ENCODE measurements at places on chromosomes 4 and X.

DNA sequence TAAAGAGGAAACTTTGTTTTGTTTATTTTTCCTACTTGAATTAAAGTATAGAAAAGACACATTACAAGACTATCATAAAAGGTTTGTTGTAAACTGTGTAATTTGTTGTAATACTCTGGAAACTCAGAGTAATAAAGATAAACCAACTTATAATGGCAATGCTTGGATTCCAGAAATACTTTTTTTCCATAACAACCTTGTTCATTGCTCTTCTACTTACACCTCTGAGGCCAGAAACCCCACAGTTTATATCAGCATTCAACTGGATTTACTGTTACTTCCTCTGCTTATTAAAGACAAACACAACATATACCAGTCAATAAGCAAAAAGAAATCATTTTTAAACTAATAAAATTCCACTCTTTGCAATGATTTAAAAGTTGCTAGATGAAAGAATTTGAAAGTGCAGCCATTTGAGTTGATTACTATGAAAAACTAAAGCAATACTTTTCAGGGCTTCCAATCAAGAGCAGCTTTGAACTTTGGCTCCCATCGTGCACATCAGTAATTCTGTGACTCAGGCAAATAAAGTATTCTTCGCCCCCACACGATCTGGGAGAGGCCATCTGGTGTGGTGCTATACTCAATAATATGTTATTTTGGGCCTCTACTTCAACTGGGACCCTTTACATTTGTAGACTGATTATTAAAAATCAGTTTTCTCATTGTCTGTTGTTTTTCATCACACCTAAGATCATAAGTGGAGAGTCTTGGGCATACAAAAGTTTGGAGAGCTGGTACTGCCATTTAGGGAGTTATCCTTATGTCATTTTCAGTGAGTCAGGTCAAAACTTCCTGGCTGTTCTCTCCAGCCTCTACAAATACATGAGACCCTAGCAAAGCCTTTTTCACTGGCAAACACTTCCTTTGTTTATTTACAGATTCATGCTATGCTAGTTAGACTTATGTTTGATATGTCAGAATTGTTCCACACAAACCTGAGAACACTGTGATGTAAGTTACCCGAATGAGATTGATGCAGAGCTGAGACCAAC, 20.5 kb downstream of the DDIT4L start:
- no peak for DNase-seq

DNA sequence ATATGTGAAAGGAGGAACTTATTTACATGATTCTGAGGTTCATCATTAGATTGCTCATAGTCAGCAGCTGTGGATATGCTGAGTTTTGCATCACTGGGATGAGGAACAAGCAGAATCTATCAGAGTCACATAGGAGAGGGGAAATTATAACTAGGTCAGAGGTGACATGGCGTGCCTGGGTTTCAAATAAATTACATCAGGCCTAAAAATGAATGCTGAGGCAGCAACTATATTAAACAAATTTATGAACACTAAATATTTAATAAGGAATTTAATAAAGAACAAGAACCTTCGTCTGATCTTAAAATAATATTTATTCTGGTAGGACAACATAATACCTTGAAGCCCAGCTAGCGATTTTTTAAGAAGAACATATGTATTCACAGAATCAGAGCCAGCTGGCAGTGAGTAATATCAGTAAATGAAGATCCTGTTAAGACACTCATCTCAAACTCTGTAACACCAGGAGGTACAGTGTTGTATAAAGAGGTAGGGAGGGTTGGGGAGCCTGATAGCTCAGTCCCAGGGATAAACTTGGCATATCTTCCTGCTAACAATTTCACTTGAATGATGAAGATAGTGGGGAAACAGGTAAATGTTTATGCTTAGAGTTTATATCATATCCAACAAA, 60.9 kb upstream of the HS3ST1 start:
- DNase-seq = no peak

DNA sequence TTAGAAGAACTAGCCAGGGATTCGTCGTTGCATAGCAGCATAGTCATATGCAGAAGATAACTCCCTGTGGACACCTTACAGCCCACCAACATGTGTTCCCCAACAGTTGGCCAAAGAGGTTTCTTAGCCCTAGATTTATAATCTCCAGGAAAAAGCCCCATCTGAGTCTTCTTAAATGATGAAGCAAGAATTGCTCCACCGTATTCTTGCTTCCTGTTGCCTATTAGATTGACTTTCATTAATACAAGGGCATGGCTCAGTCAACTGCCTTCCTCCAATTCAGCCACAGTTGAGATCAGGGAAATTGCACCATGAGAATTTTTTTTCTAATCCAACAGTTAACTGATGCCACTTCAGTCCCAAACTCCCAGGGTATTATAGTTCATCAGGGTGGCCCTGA, 5.2 kb upstream of the AFF2 start:
- DNase-seq = no peak

- DNase-seq = peak; percentile 60
Observed at GRCh38 chr4:137674066-137674465, 141.8 kb upstream of the PCDH18 start.

GRCh38 chr4:63218856-63219255, 1190.4 kb downstream of the TECRL start:
- no peak for DNase-seq

GRCh38 chrX:96683997-96684338, 674 bp upstream of the DIAPH2 start:
- no peak for DNase-seq

- DNase-seq = peak; percentile 32
Observed at GRCh38 chr4:53767482-53767881, 176.2 kb upstream of the LNX1 start.

DNA sequence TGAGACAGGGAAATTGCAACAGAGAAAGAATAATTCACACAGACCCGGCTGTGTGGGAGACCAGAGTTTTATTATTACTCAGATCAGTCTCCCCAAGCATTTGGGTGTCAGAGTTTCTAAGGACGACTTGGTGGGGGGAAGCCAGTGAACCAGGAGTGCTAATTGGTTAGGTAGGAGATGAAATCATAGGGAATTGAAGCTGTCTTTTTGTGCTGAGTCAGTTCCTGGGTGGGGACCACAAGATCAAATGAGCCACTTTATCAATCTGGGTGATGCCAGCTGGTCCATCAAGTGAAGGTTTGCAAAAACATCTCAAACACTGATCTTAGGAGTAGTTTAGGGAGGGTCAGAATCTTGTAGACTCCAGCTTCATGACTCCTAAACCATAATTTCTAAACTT, 560.7 kb downstream of the ADGRL3 start:
- DNase-seq = no peak

DNA sequence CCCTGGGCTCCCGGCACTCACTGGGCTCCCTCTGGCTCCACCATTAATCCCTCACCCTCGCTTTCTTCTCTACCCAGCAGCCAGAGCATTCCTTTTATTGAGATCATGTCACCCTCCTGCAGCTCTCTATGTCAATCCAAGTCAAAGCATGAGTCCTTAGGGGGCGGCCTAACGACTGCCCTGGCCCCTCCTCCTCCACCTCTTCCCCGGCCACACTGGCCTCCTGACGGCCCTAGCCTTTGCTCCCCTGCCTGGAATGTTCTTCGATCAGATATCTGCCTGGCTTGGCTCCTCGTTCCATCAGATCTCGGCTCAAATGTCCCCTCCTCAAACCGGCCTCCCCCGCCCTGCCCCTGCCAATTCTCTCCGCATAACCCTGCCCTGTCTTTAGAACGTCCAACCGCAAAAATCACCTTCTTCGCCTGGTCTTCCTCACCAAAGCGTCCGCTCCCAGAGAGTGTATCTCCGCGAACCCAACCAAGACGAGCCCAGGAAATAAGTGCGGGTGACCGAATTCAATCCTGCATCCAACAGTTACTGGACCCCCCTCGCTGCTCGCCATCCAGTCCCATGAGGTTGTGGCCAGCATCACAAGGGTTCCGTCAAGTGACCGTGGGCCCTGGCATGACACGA, 722 bp upstream of the PNCK start:
- no peak for DNase-seq

- no peak for DNase-seq
Observed at GRCh38 chrX:42694260-42694815, 83.6 kb downstream of the PPP1R2C start.

- DNase-seq = no peak
Observed at GRCh38 chr4:141891260-141892120, 255.1 kb downstream of the IL15 start.

Measured in HFFc6 (cell line).